ENCODE measurements at places on chromosomes 12 and 14. TPM values are rescaled to one million over a fixed set of nuclear protein-coding genes. Genes with fewer than 3 reads are reported as not detected.

DNA sequence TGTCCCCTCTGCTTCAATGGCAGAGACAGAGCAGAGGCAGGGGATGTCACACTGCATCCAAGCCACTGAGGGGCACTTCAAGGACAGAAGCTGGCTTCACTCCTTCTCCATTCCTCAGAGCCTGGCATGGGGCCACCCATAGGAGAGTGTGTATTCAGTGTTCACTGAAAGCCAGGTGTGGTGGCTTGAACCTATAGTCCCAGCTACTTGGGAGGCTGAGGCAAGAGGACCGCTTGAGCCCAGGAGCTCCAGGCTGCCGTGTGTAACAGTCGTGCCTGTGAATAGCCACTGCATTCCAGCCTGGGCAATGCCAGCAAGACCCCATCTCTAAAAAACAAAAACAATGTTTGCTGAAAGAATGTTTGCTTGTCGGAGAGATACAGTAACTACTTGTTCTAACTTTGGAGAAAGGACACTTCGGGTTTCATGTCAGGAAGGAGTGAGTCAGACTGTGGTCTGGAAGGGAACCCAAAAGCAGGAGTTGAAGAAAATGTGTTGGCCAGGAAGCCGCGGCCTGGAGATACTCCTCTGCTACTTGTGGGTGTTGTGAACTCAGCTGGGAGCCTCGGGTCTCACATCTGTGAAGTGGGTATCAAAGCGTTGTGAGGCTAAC is 43.4 kb downstream of the ELK3 start:
- no peaks in the 10 kb centered on the region for H3K36me3 ChIP-seq
- no peak for DNase-seq
- peak overlapping the region; percentile 71 for H3K27ac ChIP-seq
- H3K4me3 ChIP-seq: no peak overlapping the region
- H3K27me3 ChIP-seq: no peaks in the 10 kb centered on the region

GRCh38 chr12:46261646-46262045 is 7.2 kb downstream of the SLC38A1 start:
- H3K4me1 ChIP-seq: peaks cover 30% of the 10 kb centered on the region
- no peak overlapping the region for H3K4me3 ChIP-seq
- H3K27ac ChIP-seq: peak overlapping the region; percentile 19
- H3K36me3 ChIP-seq: no peaks in the 10 kb centered on the region
- no peak for DNase-seq

GRCh38 chr12:79673354-79673753 is 17.4 kb downstream of the PAWR start:
- H3K27me3 ChIP-seq: no peaks in the 10 kb centered on the region
- no peak for DNase-seq
- H3K4me3 ChIP-seq: no peak overlapping the region
- peaks cover 6% of the 10 kb centered on the region for H3K4me1 ChIP-seq

DNA sequence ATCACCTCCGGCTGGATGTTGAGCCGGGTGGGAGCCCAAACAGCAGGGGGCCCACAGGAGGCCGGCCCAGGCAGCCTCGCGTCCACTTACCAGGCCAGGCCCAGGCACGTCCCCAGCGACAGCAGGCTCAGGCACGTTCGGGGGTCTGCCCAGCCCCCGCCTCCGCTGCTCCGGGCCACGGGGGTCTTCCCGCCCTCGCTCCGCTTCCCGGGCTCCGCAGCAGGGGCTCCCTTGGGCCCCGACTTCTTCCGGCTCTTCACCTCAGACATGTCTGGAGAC is 216 bp downstream of the IKBIP start:
- peak overlapping the region; percentile 92 for H3K27ac ChIP-seq
- peak overlapping the region; percentile 95 for H3K4me3 ChIP-seq
- DNase-seq: no peak
- H3K4me1 ChIP-seq: peaks cover 38% of the 10 kb centered on the region
- H3K27me3 ChIP-seq: no peaks in the 10 kb centered on the region
- peaks cover 5% of the 10 kb centered on the region for H3K36me3 ChIP-seq

DNA sequence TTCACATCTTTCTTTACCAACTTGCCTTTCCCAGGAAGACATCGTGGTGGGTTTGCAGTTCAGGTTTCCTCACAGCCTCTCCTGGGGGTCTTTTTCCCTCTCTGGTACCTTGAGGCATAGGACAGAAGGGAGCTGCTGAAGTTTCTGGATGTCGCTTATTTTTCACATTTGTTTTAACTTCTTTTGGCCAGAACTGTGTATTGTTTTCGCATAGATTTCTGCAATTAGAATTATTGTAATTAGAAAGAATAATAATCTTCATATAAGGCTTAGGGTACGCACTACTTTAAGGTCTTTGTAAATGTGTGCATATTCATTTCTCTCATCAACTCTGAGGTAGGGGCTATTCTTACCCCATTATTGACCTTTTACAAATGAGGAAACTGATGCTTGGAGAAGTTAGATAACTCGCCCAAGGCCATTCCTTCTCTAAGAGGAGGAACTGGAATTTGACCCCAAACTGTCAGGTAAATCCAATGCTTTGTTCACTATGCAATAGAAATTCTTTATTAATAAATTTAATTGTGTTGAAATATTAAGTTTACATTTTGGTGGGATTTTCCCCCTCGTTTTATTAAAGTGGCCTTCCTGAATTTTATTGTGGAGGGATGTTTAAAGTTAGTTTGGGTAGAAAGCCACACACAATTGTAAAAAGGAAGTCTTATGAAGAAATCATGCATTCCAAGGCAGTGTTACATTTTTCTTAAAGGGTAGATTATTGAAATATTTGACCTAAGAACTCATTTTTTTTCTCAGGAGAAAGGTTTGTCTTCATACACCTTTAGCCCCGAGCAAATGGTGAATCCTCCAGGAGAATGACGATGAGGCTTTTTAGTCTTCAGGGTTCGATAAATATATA is 12.1 kb upstream of the SLC38A2 start:
- no peaks in the 10 kb centered on the region for H3K27me3 ChIP-seq
- H3K27ac ChIP-seq: peak overlapping the region; percentile 100
- DNase-seq: no peak
- peaks cover 66% of the 10 kb centered on the region for H3K4me1 ChIP-seq
- no peaks in the 10 kb centered on the region for H3K36me3 ChIP-seq

DNA sequence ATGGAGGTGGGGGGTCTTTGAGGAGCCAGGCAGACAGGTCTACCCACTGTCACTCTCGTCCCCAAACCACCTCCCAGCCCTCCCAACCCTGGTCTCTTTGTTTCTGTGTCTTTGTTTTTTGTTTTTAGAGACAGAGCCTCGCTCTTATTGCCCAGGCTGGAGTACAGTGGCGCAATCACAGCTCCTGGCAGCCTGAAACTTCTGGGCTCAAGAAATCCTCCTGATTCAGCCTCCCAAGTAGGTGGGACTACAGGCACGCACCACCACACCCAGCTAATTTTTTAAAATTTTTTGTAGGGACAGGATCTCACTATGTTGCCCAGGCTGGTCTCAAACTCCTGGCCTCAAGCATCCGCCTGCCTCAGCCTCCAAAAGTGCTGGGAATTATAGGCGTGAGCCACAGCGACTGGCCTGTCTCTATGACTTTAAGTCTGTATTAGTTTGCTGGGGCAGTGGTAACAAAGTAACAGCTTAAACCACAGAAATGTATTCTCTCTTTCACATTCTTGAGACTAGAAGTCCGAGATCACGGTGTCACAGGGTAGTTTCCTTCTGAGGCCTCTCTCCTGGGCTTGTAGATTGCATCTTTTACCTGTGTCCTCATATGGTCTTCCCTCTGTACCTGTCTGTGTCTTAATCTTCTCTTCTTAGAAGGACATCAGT is 26.1 kb downstream of the DTX1 start:
- no peak overlapping the region for H3K27ac ChIP-seq
- H3K27me3 ChIP-seq: no peaks in the 10 kb centered on the region
- DNase-seq: no peak
- no peak overlapping the region for H3K4me3 ChIP-seq
- H3K4me1 ChIP-seq: no peaks in the 10 kb centered on the region

CEBPE gene
- not detected for total RNA-seq

DNA sequence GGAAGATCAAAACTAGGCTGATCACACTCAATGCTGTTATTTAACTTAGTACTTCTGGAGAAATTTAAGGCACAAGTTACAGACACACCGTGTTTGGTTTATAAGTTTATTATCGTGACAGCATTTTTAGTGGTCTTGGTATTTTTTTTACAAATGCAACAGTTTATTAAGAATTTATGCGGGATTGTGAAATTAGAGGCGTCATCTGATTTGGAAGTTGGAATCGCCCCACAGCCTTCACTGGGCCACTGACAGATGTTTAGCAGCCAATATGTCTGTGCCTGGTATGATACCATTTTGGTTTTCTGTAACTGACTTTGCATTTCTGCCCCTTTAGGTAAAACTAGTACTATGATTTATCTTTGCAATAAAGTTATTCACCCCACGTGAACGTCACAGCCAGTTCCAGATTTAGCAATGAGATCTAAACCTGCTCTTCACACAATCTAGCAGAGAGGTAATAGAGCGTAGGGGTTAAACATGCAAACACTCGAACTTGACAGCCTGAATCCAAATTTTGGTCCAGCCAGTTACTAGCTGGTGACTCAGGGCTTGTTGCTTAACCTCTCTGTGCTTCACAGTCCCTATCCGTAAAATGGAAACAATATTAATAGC is 73.2 kb upstream of the SSTR1 start:
- H3K27me3 ChIP-seq: no peaks in the 10 kb centered on the region
- no peaks in the 10 kb centered on the region for H3K36me3 ChIP-seq
- DNase-seq: no peak
- H3K4me3 ChIP-seq: no peak overlapping the region
- no peaks in the 10 kb centered on the region for H3K4me1 ChIP-seq

- H3K4me1 ChIP-seq: peaks cover 6% of the 10 kb centered on the region
- no peaks in the 10 kb centered on the region for H3K36me3 ChIP-seq
- H3K4me3 ChIP-seq: no peak overlapping the region
- H3K27ac ChIP-seq: no peak overlapping the region
- H3K27me3 ChIP-seq: no peaks in the 10 kb centered on the region
Measured at GRCh38 chr14:89576145-89576927, 159.3 kb upstream of the FOXN3 start.

NEUROD4 gene
- not detected for total RNA-seq

TAS2R50 gene
- total RNA-seq: 2.9 TPM

DNA sequence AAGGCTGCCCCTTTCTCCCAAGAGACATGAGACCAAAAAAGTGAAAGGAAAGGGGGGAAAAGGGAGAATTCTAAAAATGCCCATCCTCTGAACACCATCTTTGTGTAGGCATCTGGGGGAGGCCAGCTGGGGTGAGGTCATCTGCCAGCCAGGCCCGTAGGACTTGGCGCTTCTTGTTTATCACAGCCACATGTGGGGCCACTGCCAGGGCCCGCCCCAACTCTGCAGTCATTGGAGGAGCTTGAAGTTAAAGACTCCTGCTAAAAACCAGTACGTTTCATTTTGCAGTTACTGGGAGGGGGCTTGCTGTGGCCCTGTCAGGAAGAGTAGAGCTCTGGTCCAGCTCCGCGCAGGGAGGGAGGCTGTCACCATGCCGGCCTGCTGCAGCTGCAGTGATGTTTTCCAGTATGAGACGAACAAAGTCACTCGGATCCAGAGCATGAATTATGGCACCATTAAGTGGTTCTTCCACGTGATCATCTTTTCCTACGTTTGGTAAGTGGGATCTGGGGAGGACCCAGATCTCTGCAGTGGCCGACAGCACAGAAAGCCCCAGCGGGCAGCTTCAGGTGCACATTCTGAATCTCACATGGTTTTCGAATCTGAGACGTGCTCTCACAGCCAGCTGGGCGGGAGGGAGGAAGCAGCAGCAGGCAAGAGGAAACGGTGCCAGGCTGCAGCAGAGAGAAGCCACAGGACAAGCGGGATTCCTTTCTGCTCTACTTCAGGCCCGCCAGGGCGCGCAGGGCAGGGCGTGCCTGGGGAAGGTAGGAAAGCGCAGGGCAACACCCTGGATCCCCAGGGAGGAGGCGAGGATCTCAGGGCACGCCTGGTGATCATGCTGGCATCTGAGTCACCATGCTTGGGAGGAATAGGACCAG is at the start of gene P2RX7:
Gene P2RX7 (plus strand): TSS at position 276 of the 881 bp plus-strand sequence. CDS start 95 bp downstream, at position 371.
- no peaks in the 10 kb centered on the region for H3K36me3 ChIP-seq
- no peaks in the 10 kb centered on the region for H3K27me3 ChIP-seq
- peak within 1 kb of the TSS; percentile 53 for H3K4me3 ChIP-seq
- peak within 1 kb of the TSS; percentile 86 for H3K27ac ChIP-seq

GRCh38 chr14:95722525-95723190 is 8.7 kb upstream of the TCL1A start:
- no peaks in the 10 kb centered on the region for H3K4me1 ChIP-seq
- no peaks in the 10 kb centered on the region for H3K27me3 ChIP-seq
- no peak overlapping the region for H3K27ac ChIP-seq
- no peaks in the 10 kb centered on the region for H3K36me3 ChIP-seq
- no peak for DNase-seq

DNA sequence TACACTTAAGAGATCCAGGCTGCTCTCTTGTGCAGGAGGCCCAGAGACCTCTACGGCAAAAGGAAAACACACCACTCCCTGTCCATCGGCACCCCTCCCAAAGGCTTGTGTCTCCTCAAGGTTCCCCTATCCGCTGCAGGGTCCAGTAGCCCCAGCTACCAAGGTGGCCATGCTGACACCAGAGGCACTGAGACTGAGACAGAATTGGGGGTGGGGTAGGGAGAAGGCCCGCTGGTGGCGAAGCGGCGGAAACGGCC is 590 bp downstream of the DDIT3 start:
- H3K36me3 ChIP-seq: peaks cover 34% of the 10 kb centered on the region
- peak overlapping the region; percentile 82 for H3K4me3 ChIP-seq
- H3K27me3 ChIP-seq: no peaks in the 10 kb centered on the region
- H3K27ac ChIP-seq: peak overlapping the region; percentile 99

TAS2R9 gene
- not detected for total RNA-seq

DNA sequence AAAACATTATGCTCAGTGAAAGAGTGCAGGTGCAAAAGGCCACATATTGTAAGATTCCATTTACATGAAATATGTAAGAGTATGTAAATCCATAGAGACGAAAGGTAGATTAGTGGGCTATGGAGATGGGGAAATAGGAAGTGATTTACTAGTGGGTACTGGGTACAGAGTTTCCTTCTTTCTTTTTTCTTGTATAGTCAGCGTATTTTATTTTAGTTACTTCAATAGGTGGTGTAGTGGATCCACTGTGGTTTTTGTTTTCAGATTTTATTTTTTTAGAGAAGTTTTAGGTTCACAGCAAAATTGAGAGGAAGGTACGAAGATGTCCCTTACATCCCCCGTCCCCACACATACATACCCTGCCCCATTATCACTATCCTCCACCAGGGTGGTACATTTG is 6.1 kb upstream of the CIT start:
- DNase-seq: no peak
- no peak overlapping the region for H3K27ac ChIP-seq
- no peaks in the 10 kb centered on the region for H3K36me3 ChIP-seq
- H3K4me3 ChIP-seq: no peak overlapping the region

- no peak overlapping the region for H3K4me3 ChIP-seq
- no peak for DNase-seq
- H3K27ac ChIP-seq: no peak overlapping the region
- H3K36me3 ChIP-seq: no peaks in the 10 kb centered on the region
Measured at GRCh38 chr12:94563286-94563685, 87.1 kb downstream of the TMCC3 start.

GRCh38 chr12:130369816-130370215 is 32.1 kb downstream of the PIWIL1 start:
- no peak for DNase-seq
- H3K4me3 ChIP-seq: no peak overlapping the region
- H3K27me3 ChIP-seq: no peaks in the 10 kb centered on the region

All from vagina (tissue), 2 donors.